Activated CD4-positive, CD25-positive, alpha-beta regulatory T cell (primary cell): ENCODE measurements at places on chromosomes 5 and 9.

- no peak for DNase-seq
Observed at GRCh38 chr5:103598997-103599566, 36.5 kb upstream of the NUDT12 start.

DNA sequence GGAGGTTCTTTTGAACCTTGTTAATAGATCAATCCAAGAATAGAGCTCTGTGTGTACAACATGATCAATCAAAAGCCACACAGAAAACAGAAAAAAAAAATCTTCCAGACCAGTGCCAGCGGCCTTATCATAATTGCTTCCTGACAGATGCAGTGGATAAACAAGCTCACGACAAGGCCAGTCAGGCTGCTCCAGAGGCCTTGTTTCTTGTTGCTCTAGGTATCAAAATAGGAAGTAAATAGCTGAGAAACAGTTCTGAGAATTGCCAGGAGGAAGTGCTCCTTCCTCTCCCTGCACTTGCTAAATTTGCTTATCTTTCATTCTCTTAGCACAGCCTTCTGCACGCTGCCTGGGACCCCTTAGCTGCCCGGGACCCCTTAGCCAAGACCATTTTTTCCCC, 199.0 kb upstream of the TARS1 start:
- no peak for DNase-seq

DNA sequence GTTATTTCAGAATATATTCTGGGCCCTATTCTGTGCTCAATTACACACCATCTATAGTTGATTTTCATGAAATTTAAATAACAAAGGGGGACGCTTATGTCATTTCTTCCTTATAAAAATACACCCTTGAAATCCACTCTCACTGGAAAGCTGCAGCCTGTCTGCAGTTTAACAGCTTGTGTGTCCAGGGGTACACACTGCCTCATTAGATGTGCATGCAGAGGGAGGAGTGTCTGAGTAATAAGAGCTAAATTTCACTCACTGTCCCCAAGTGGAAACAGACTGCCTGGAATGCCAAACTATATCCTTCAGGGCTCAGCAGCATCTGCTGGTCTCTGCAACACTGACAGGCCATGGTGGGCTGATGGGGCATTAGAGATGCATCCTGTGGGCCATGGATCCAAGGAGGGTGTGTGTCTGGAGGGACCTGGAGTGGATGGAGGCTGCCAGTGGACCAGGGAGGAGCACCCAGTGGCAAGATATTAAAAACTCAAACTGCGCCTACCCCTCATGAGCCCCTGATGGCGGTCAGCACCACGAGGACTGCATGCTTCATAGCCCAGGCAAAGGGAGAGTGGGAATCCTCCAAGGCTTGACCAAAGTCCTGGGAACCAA, 15.8 kb upstream of the TIFAB start:
- DNase-seq, result no peak

GRCh38 chr5:146890066-146890465, 11.5 kb upstream of the PPP2R2B start:
- DNase-seq, result no peak

DNA sequence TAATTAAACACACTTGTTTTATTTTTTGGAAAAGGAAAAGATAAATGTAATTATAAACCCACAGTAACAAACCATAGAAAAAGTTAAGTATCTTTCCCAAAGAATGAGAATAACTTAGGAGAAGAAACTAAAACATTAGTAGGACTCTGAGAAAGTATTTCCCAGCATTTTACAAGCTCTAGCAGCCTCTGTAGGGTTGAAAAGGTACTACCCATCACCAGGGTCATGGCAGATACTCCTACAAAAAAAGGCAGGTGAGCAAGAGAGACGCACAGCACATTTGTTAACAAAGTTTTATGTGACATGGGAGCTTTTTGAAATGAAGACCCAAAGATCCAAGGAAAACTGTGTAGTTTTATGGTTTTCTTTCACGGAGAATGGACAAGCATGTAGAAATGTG, 77.7 kb upstream of the FAM169A start:
- no peak for DNase-seq

DNA sequence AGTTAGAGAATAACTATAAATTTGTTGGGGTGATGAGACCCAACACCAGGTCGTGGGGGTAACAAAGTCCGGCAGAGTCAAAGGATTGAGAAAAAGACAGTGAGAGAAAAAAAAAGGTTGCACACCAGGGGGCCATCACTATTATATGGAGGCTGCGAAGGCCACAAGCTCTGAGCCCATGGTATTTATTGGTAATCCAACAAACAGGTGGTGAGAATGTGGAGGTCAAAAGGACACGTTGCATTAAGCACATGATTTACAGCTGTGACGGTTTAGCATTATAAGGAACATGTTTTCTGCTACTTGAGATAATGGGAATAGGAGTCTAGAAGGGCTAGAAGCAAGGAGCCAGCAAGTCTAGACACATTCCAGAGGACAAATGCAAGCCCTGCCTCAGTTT, 2202.2 kb upstream of the C9orf72 start:
- DNase-seq, result no peak

DNA sequence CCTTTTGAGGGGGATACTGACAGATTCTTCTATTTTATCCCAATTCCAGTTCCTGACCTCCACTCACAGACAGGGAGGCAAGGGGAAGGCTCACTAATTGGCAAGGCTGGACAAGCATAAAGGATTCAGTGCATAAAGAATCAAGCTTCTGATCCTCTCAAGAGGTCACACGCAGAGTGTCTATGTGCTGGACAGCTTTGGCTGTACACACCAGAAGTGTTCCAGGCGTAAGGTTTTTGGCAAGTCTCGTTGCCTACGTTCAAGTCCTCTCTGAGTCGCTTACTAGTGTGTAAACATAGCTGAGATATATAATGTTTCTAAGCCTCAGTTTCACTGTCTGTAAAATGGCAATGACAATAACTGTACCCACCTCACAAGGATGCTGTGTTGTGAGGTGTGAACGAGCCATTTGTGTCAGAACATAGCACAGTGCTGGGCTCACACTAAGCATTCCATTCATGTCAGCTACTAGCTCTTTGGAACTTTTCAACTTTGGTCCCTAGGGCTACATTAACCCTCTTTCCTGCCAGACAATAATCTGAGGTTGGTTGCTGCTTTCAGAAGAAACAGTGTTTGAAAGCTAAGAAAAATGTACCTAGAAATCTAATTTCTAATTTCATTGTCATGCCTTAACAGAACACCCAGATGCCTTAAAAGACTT, 52.1 kb downstream of the PALM2AKAP2 start:
- DNase-seq, result no peak

- DNase-seq, result no peak
Observed at GRCh38 chr5:113273948-113274347, 160.8 kb downstream of the TSSK1B start.

GRCh38 chr5:124401476-124402143, 344.8 kb downstream of the ZNF608 start:
- no peak for DNase-seq

GRCh38 chr5:139181322-139181730, 16.8 kb downstream of the SIL1 start:
- no peak for DNase-seq

- no peak for DNase-seq
Observed at GRCh38 chr5:10595672-10596309, 31.9 kb downstream of the ANKRD33B start.

DNA sequence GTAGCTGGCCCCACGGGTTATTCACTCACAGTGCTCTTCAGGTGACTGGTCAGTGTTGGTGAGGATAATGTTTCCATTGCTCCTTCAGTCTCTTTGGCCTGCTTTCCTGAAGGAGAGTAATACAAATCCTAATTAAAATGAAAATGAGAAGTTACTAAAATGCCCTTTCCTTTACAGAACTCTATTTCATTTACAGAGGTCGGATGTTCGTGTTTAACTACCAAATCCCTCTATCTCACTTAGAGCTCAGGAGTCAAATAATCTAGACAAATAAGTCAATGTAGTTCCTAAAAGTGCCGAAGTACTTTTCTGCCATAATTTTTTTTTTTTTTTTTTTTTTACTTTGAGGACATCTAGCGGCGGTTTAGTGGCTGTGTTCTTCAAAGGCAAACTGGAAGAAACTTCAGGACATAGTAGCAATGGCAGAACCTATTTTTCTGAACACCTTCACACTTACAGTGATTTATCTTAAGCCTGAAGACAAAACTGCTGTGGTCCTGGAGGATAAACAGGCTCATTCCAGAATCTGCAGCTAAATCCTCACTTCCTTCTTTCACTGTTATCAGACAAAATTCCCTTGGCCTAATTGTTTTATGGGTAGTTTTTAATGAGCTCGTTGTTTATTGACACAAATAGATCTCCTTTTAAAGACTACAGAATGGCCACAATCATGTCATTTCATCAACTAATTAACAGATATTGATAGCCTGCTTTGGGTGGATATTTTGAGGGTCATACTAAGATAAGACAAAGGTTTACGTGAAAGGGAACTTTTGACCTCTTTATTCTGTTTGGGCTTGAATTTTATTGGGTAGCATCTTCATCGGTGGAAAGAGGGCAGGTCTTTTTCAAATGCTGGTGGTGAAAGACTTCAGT, 207.6 kb upstream of the DMRTA1 start:
- DNase-seq, result no peak

GRCh38 chr5:80360914-80361444, 41.2 kb downstream of the SPZ1 start:
- DNase-seq, result no peak

- DNase-seq, result no peak
Observed at GRCh38 chr5:130885691-130886090, 279.4 kb downstream of the HINT1 start.

DNA sequence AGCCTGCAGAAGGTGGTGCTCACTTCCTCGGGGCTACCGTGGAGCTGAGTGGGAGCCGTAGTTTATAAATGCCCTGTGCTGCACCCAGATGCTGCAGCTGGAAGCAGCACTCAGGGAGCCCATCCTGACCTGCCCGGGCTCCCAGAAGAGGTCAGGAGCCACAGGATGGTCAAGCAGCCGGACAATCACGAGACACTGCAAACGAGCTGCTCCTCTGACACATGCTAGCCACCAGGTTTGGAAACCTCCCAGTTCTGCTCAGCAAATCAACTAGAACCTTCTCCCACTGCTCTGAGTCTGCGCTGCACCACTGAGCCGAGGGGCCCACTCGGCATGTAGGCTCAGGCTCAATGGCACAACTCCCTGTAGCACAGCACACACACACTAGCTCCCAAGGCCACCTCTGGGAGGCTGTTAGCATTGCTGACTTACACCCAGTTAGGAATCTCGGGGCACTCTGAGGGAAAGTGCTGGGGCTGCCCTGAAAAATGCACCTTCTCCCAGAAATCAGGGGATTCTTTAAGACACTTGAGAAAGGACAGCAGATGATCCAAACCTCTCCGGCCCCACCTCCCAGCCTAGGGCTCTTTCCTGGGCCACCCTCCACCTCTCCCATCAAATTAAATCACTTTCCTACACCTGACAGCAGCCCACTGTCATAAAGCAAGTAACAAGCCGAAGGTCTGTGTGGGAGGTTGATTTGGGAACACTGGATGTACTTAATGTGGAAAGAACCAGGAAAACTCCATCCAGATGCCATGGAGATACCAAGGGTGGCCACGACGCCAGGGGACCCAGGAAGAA, 59.1 kb downstream of the PSMB7 start:
- no peak for DNase-seq

- no peak for DNase-seq
Observed at GRCh38 chr9:19939734-19940278, 151.0 kb upstream of the SLC24A2 start.

GRCh38 chr5:126912616-126913200, 117.7 kb downstream of the MARCHF3 start:
- no peak for DNase-seq

- DNase-seq, result no peak
Observed at GRCh38 chr9:35618854-35619799, 914 bp upstream of the CD72 start.

DNA sequence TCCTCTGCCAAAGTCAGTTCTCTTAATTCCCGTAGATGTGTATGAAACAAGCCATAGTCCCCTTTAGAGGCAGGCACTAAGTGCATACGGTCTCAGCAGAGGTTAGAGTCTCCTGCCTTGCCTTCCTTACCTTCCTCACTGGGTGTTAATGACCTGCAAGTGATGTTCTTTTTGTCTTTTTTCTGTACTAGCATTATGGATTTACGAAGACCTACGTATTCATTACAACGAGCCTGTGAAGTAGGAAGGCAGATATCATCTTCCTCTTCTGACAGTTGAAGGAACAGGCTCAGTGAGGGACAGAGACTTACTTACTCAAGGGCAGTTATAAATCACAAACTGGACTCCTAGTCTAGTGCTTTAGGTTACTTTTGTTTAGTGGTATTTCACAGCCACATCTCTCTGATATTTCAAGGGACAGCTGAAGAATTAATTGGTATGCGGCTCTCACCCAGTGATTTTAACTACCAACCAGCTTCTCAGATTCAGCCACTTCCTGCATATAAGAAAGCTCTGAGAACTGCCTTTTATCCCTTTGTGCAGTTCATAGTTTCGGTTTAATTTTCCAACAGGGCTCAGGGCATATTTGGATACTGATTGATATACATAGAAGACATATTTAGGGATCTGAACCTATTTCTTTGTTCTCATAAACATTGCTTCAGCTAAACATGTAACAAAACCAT, 85.1 kb upstream of the CKMT2 start:
- no peak for DNase-seq

- DNase-seq, result no peak
Observed at GRCh38 chr9:75039009-75039408, 10.9 kb upstream of the CARNMT1 start.

DNA sequence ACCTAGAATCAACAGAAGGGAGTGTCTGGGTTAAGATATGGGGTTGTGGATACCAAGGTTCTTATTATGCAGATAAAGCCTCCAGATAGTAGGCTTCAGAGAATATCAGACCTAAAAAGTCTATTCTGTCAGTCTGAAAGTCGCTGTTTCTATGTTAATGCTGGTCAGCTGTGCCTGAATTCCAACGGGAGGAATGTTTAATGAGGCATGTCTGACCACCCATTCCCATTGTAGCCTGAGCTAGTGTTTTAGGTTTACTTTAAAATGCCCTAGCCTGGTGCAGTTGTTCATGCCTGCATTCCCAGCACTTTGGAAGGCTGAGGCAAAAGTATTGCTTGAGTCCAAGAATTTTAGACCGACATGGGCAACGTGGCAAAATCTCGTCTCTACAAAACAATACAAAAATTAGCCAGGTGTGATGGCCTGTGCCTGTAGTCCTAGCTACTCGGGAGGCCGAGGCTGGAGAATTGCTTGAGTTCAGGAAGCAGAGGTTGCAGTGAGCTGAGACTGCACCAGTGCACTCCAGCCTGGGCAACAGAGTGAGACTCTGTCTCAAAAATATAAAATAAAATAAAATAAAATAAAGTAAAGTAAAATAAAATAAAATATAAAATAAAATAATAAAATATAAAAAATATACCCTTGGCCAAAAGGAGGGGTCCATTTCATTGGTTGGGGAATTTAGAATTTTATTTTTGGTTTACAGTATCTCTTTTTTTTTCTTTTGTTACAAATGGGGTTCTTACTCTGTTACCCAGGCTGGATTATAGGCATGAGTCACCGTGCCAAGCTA, 7.8 kb upstream of the SOX30 start:
- no peak for DNase-seq

- DNase-seq, result no peak
Observed at GRCh38 chr5:129387944-129388343, 72.2 kb upstream of the ADAMTS19 start.

DNA sequence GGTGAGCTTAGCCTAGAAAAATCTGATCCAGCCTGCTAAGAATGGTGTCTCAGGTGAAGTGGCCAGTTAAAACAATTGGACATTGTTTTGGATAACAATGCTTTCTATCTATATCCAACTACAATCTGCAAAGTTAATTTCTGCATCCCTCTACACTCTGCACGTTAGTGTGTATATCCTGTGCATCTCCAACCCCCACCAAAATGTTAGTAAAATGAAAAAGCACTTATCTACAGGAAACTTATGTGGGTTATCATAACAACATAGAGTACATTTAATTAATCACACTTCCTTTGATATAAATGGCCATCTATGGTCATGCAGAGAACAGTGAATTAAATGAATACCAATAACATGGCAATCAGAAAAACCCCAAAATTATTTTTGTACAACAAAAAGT, 158.7 kb downstream of the NFIB start:
- no peak for DNase-seq
